GM12892 (cell line): ENCODE measurements at places on chromosomes 11 and 22.

GRCh38 chr11:9053316-9054035 lies 37.9 kb downstream of the SCUBE2 start:
- DNase-seq: no peak

DNA sequence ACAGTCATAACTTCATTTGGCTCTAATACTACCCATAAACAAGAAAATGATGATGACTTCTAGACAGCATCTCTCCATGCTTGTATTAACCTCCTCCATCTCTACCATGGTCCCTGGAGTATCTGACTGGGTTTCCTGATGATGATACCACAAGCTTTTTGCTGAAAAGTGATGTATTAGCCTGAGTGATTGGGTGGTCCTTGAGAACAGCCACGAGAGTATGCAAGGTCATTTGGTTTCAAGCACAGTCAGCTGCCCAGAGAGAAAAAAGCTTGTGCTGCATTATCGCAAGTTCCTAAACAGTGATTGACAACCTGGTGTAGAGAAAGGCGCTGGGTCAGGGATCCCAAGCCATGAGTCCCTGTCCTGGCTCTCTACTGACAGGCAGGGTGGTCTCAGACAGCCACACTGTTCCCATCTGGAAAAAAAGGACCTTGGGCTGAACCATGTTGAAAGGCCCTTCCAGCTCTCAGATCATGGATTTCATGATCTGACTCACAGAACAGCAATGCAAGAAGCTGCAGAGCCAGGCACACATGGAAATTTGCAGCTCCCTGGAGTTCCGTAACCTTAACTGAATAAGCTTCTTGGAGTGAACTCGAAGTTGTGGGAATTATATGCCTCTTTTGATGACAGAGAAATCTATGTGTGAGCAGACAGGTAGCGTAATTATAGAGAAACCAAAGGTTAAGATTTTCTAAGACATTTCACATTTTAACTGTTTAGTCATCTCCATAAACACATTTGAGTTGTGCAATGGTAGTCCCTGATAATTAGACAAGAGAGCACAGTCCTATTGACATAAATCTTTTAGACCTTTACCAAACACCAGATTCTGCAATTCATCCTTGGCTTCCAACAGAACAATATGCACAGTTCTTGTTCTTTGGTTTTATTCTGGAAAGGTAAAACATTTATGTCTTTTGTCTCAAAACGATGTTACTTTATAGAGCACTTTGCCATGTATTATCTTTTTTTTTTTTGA lies 54.1 kb upstream of the UBASH3B start:
- DNase-seq: no peak

DNA sequence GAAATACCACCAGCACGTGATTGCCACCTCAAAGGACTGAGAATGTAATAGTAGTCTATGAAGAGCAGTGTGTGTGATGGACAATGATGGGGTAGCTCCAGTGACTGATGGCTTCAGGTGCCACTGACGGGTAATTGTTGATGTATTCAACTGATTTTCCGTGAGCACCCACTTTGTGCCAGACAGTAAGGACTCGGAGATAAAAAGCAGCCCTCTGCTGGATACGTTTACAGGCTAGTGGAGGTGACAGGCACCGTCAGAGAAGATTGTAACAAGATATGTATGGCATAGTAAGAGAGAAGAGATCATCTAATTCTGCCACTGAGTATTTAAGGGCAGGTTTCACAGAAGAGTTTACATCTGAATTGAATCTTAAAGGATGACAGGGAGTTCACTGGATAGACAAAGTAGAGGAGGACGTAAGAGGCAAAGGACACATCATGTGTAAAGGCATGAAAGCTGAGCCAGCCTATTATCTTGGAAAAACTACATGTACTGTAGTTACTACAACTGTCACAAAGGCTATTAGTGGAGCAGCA lies 1.1 kb upstream of the ENTHD1 start:
- DNase-seq: no peak

GRCh38 chr22:37559521-37559900 lies 769 bp upstream of the CDC42EP1 start:
- no peak for DNase-seq

DNA sequence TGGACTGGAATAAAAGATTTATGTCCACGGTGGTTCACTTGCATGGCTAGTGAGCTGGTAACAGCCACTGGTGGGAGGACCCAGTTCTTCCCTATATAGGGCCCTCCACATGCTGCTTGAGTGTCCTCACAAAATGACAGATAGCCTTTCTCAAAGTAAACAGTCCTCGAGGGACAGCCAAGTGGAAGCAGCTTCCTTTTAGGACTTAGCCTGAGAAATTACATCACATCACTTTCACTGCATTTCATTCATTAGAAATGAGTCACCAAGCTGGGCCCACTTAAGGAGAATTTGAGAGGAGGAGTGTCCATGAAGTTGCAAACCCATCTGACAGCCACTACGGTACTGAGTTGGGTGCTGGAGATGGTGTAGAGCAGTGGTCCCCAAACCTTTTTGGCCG lies 7.0 kb downstream of the ISX start:
- no peak for DNase-seq

DNA sequence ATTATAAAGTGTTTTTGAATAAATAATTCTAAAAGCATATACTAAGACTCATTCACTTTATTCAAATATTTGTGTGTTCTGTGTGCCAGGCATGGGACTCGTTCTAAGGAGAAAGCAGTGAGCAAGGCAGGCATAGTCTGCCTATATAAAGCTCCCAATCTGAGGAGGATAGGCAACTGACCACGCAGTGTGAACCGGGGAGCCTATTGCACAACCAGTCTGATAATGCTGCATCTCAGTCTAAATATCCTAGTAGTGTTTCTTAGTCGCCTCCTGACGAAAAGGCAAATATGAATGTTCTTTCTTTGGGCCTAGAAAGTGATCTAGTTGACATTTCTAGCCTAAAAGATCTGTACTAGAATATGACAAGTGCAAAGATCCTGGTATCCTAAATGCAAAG lies 98.3 kb downstream of the C11orf65 start:
- no peak for DNase-seq

- DNase-seq: no peak
These were observed 745 bp downstream of the C22orf39 start for GRCh38 chr22:19446603-19447329.
